ENCODE measurements at places on chromosomes 4 and X.
A peak's percentile ranks its signal among the peaks of the same experiment; 100 is the strongest.

DNA sequence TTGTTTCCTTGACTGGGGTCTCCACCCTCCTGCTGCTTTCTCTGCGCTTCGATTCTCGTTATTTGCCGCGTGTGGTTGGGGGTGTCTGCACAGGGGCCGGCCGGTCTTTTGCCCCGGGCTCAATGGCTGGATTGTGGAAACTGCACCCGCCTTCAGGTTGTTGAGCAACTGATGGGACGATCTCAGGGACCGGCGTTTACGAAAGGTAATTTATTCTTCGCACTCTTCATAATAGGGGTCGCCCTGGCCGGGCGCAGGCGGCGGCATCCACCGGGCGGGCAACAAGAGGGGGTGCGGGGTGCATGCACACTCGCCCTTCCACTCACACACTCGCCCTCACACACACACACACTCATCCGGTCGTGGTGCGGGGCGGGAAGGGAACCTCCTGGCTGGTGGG, 1.4 kb downstream of the ADGRL3 start:
- DNase-seq, result no peak

- DNase-seq, result peak; percentile 21
Observed at GRCh38 chrX:19842542-19842941, 44.9 kb downstream of the SH3KBP1 start.

GRCh38 chrX:18252644-18253359, 32.1 kb upstream of the BEND2 start:
- DNase-seq, result no peak

DNA sequence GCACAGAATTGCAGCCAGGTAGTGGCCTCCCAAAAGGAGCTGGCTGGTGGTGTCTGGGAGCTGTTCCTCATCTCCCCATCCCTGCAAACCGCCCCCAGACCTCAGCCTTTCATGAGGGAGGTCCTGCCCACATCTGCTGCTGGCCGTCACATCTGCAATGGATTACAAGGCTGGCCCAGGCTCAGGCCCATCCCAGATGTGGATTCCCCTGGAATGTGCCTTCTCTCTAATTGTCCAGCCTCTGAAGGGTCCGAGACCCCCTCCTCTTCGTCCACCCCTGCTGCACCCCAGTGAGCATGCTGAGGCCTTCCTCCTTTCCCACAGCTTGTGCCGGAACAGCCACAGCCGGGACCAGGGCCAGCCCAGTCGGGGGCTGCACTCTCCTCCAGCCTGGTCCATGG, 115.0 kb upstream of the NALF2 start:
- no peak for DNase-seq

- no peak for DNase-seq
Observed at GRCh38 chrX:16930392-16930791, 16.1 kb upstream of the REPS2 start.

- no peak for DNase-seq
Observed at GRCh38 chr4:146159384-146160058, 16.0 kb upstream of the LSM6 start.

- DNase-seq, result no peak
Observed at GRCh38 chr4:168434993-168435392, 45.3 kb downstream of the DDX60L start.

GRCh38 chr4:152197211-152197610, 338.7 kb downstream of the FBXW7 start:
- no peak for DNase-seq

- no peak for DNase-seq
Observed at GRCh38 chrX:139691493-139691842, 16.5 kb downstream of the MCF2 start.

All from natural killer cell (primary cell).